ENCODE measurements at places on chromosomes 2 and 18.
A peak's percentile ranks its signal among the peaks of the same experiment; 100 is the strongest.

GRCh38 chr2:120859128-120859527, 123.5 kb downstream of the GLI2 start:
- DNase-seq: no peak

GRCh38 chr2:173215316-173215715, 139.4 kb upstream of the CDCA7 start:
- DNase-seq: no peak

GRCh38 chr2:175769200-175769599, 232.9 kb downstream of the LNPK start:
- no peak for DNase-seq

- DNase-seq: no peak
Measured at GRCh38 chr2:55952415-55952814, 28.8 kb upstream of the EFEMP1 start.

DNA sequence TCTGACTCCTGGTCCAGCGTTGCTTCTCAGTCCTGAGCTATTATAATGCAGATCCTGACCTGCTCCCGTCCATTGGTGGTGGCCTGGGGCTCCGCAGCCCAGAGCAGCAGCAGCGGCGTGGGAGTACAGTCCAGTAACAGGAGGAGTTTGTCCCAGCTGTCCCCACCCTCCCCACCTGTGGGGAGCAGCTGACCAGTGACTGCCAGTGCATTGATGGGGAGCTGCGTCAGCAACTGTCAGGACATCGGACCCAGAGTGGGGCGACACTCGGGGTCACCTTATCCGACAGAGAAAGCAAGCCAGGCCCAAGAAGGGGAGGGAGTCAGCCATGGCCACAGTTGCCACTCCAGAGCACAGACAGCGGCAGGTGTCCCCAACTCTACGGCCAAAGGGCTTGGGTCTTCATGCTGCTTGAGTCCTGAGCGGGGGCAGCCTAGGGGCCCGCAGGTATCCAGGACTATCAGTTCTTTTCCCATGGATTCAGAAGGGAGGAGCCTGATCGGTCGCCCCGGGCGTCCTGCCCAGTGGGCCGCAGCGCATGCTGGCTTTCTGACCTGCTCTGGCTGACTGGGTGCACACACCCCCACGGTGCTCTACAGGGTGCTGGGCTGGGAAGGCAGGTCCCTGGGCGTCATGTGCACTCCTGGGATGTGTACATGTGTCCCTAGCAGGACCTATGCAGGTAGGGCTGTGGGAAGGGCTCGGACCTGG, 29.7 kb downstream of the DNMT3A start:
- DNase-seq: no peak

DNA sequence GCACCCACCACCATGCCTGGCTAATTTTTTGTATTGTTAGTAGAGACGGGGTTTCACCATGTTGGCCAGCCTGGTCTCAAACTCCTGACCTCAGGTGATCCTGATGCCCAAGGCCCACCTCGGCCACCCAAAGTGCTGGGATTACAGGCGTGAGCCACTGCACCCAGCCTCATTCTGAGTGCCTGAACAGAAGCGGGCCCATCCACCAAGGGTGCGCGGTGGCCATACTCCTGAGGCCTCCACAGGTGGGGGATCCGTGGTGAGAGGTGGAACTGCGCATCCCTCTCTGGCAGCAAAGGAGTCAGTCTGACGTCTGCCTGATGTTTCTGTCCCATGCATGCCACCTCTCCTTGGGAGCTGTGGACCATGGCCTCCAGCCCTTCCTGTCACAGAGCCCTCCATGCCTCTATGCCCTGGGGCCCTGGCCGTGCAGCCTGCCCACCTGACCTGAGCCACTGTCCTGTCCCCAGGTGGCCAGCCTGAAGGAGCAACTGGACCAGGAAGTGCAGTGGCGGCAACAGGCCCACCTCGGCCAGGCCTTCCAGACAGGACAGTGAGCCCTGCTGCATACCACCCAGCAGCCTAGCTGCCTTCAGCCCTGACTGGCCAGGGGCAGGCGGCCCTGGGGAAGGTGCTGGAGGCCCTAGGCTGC, 7.6 kb upstream of the SNED1 start:
- no peak for DNase-seq

GRCh38 chr2:99850084-99850710, 292.2 kb downstream of the AFF3 start:
- DNase-seq: no peak

GRCh38 chr2:240955306-240956170, 42.9 kb upstream of the SNED1 start:
- no peak for DNase-seq

DNA sequence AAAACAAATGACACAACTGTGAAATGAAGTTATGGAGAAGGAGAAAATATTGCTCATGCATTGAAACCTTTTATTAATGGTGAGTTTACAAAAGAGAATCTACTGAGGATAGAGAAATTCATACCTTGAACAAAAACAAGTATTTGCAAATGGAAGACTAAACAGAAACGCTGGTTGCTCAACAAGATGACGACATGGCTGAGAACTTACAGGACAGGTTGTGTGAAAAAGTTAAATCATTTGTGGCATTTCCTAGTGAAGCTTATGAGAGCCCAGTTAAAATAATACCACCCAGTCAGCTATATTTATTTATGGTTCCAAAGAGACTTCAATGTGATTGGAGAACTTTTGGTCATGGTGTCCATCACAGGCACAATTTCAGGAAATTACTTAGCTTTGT, 148.6 kb upstream of the PKDCC start:
- no peak for DNase-seq

DNA sequence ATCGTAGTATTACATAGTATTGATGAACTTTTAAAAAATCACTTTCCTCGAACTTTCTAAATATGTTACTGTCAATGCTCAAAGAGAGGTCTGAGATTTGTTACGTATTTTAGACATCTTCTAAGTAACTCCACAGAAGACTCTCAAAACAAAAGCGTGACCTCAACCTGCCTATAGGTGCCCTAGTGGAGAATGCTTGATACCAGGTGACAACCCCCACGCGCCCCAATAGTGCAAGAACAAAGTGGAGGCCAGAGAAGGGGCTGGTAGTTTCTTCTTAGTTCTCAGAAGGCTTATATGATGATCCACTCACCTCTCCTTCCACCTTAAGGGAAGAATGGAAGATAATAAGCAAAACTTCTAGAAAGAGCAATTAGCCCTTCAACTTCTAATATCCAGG, 102.6 kb downstream of the ANKRD44 start:
- DNase-seq: peak; percentile 15

DNA sequence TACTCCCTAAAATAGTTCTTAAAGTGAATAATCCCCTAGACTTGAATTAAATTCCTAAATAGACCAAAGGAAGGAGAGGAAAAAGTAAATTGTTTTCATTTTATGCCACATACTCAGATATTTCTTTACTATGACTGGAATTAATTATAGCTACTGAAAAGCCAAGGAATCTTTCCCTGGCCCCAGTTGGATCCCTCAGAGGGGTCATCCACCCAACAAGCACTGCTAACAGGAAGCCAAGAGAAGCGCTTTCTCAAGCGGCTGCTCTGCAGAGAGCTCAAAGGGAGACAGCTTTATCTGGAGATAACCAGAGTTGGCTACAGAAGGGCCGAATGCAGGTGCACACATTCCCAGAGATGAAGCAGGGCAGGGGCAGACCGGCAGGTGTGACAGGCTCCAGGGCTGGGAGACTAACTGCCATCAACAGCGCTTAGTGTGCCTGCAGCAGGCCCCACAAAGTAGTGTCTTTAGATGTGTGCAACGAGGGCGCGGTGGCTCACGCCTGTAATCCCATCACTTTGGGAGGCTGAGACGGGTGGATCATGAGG, 51.1 kb downstream of the POLR1A start:
- DNase-seq: no peak

- no peak for DNase-seq
Measured at GRCh38 chr2:38751596-38752410, 642 bp upstream of the SRSF7 start.

DNA sequence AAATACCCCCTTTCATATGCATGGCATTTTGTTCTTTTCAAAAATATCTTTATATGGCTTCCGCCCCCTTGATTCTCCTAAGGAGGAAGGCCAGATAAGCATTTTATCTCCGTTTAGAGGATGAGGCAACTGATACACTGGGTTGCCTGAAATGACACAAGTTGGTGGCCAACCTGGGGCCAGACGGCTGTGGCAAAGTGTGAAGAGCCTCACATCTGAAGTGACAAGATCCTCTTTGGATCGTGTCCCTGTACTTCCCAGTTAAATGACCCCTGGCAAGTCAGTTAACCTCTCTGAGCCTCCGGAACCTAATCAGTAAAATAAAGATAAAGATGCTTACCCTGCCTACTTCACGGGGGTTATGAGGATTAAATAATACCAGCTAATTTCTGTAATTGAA, 4.6 kb downstream of the SETBP1 start:
- no peak for DNase-seq

GRCh38 chr18:13616525-13617035, 109.8 kb downstream of the FAM210A start:
- peak; percentile 39 for DNase-seq

DNA sequence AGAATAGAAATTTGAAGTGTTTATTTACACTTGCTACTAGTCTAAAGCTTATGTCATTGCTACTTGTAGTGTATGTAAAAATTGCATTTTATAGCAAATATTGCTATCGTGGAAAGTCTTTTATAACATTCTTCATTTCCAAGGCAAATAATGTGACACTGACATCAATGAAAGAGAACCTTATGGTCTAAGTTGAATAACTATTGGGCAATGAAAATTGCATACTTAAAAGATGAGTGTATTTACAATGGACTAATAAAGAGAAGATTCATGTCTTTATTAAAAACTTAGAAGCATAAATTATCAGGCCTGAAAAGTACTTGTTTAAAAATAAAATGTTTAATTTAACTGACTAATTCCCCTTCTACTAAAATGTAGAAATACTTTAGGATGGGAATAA, 82.2 kb downstream of the LRP1B start:
- no peak for DNase-seq

DNA sequence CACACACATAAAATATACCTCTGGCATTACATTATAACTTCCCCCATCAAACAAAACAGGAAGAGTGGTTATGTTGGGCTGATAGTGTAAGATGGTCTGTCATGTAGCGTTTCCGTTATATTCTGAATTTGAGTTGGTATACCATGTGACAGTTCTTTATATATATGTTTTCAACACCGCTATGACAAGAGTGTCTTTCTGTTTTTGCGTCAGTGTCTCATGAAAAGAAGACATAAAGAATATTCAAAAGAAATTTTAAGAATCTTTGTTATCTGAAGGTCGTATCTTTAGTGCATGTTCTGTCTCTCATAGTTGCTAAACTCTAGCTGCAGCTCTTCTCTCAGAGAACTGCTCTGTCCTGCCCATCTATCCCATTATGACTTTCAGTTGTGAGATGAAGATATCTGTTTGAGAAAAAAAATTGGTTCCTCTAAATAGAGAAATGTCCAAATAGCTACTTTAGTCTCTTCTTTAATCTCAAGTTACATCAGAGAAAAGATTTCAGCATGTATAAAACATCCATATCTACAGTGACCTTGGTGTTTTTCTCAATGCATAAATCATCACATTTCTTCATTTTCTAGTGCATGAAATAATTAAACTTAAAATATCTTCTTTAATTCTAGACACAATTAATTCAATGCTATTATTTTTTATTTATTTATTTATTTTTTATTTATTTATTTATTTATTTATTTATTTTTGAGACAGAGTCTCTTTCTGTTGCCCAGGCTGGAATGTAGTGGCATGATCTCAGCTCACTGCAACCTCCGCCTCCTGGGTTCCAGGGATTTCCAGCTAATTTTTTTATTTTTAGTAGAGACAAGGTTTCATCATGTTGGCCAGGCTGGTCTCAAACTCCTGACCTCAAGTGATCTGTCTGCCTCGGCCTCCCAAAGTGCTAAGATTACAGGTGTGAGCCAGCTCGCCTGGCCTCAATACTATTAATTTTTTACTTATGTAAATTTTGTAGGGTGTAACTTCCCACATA, 24.3 kb upstream of the PSME4 start:
- no peak for DNase-seq

- DNase-seq: no peak
Measured at GRCh38 chr2:46123013-46123412, 174.2 kb upstream of the EPAS1 start.

DNA sequence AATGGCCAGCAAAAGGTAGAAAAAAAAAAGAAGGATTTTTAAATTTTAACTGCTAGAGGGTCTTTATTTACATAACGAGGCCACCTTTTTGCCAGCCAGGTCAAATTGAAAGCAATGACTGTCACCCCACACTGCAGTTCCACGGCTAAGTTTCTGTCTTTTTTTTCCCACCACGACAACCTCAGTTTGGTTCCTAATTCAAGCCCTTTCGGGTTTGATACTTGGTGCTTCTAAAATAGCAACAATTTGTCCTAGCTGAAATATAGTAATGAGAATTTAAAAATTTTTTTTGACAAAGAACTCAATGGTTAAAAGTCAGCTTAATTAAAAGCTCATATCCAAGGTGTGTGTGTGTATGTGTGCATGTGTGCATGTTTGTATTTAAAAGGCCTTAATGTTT, 16.4 kb upstream of the NMS start:
- no peak for DNase-seq

DNA sequence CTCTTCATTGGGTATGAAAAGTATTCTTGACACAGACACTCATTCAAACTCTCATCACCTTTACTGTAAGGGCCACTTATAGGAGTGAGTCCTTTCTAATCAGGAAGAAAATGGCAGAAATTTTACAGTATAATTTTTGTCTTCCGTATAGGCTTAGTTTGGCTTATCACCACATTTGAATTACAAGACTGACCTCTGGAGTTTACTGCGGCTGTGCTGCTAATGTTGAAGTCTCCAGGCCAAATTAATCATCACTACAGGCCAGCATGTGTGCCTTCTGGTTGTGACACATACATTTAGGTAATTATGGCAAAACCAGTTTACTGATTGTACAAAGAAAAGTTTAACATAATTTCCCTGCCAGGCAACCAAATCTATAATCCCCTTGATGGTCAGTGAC, 753.6 kb upstream of the GCFC2 start:
- DNase-seq: no peak

- DNase-seq: no peak
Measured at GRCh38 chr2:11177871-11178690, 22.8 kb downstream of the SLC66A3 start.

Data from CD4-positive, alpha-beta T cell (primary cell).